ENCODE measurements at places on chromosomes 16 and 17.

DNA sequence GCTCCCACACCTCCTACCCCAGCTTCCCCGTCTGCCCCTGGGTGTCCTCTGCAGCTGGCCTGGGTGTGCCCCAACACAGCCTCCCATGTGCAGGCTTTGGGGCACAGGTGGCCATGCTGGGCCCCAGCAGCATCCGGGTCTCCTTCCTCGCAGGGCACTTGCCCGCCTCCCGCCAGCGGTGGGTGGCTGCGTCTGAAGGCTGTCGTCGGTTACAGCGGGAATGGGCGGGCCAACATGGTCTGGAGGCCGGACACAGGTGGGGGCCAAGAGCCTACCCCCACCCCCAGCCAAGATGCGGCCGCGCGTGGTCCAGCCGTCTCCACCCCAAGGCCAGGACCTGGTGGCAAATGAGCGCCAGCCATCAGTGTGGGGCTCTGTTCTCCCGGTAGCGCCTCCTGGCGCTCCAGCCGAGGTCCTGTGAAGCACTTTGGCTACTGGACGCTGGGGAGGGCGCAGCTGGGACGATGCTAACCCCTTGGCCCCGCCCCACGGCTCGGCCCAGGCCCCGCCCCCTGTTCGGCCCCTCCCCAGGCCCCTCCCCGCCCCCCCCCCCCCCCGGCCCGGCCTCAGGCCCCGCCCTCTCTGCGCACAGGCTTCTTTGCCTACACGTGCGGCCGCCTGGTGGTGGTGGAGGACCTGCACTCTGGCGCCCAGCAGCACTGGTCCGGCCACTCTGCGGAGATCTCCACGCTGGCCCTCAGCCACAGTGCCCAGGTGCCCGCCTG lies 7.3 kb upstream of the RHOT2 start:
- peak; percentile 53 for DNase-seq

- no peak for DNase-seq
Measured at GRCh38 chr17:47231334-47231733, 22.2 kb downstream of the MYL4 start.

GRCh38 chr16:85710732-85711131 lies 22.0 kb upstream of the GINS2 start:
- DNase-seq: no peak

DNA sequence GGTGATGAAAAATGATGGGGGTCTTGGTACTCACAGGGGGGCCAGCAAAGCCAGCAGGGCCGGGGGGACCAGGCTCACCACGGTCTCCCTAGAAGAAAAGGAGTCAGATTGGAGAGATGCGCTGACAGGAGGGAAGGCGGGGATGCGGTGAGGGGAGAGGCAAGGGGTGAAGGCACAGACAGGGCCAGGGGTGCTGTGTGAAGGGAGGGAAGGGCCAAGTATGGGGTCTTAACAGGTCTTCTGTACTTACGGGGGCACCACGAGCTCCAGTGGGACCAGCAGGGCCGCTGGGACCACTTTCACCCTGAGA lies 11.2 kb downstream of the COL1A1 start:
- no peak for DNase-seq

GRCh38 chr16:24723663-24724062 lies 5.8 kb upstream of the TNRC6A start:
- DNase-seq: no peak

DNA sequence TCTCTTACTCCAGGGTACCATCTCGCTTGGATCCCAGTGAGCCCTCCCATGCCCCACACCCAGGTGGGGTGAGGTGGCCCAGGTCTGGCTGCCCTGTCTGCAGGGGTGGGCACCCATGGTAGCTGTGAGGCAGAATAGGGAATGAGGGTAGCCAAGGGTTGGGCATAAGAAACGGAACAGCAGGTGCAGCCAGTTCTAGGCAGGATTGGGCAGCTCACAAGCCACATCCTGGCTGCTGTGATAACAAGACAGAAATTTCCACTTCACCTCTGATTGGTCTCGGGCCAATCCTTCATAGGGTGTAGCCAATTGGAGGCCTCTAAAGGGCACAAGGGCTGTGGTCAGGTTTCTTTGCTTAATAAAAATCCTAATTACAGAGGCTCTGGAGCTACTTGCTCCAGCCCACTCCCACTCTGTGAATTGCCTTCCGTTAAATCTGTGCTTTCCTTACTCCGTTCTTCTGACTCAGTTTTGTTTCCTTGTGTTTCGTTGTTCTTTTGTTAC lies 1.5 kb upstream of the ARHGDIG start:
- DNase-seq: no peak

DNA sequence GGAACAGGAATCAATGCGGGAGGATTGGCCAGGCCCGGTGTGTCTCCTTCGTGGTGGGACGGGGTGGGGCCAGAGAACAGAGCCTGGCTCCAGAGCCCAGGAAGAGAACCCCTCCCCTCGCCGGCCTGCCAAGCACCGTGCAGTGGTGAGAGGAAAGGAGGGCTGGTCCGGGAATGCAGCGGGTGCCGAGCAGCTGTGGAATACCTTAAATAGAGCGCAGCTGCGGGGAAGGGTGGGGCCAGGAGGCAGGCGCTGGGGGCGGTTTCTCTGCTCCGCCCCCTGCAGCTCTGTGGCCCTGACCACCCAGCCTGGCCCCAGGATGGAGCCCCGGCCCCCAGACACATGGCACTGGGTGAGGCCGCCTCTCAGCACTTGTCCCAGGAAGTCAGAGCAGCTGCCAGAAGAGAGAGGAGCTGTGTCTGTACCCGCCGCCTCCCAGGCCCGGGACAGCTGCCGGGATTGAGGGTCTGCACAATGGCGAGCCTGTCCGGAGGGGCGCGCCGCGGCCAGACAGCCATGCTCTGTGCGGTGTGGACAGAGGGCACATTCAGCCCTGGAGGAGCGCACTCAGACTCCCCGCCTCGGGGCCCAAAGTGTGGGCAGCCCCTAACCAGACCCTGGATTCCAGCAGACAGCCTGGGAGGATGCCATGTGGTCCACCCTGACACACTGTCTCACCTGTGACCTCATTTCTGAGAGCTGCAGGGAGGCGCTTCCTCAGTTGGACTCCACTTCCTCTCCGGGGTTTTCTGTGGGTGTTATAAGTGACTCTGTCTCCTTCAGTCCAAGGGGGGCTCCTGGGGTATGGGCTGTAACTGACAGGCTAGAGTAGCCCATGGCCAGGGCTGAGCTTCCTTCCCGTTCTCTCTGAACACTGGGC lies 268.8 kb downstream of the SEC14L1 start:
- DNase-seq: no peak

GRCh38 chr16:50335196-50335958 lies 33.4 kb downstream of the BRD7 start:
- DNase-seq: no peak

DNA sequence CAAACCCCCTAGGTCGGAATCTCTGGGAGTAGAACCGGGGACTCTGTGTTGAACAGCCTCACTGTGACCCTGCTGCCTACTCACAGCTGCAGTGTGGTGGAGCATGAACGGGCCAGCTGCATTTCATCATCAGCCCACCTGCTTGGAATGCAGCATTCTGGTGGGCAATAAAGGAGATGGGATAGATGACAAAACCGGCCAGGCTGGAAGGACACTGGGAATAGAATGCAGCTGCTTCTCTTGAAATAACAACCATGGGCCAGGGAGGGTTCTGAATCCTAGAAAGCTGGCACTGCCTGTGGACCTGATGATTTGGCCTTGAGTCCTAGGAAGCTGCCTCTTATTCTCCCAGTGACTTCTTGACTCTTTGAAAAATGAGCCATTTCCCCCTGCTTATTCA lies 23.5 kb downstream of the CFAP97D1 start:
- DNase-seq: no peak

DNA sequence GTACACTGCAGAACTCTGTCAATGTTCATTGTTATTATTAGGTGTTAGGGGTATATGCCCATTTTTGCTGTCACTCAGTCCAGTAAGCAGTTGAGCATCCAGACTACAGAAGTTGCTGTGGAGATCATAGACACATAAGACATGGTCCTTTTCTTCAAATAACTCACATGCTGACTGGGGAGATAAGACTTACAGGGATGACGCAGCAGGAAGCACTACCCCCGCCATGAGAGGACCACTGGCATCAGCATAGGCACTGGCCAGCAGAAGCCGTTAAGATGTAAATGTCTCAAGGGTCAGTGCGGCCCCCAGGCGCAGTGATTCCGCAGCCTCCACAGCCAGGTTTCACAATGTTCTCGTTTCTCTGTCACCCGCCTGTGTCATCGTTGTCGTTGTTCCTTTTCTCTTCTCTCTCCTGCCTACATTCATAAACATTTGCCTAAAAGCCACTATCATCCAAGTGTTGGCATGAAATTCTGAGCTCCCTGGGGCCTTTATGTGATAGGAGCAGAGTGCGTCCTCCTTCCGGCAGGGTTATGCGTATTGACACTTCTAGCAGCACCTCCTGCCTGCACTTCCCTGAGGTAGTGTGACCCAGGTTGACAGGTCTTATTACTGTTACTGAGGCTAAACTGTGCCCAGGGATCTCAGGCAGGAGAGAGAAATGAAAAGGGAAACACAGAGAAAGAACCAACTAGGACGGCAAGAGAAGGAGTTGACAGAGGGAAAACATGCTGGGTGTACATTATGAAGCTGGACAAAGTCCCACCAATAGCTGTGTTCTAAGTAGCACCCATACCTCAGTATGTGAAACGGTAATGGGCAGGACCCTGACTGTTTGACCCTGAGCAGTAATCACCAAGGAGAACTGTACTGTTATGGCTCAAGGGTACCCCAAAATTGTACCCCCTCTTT lies 17.9 kb downstream of the TANGO6 start:
- no peak for DNase-seq

DNA sequence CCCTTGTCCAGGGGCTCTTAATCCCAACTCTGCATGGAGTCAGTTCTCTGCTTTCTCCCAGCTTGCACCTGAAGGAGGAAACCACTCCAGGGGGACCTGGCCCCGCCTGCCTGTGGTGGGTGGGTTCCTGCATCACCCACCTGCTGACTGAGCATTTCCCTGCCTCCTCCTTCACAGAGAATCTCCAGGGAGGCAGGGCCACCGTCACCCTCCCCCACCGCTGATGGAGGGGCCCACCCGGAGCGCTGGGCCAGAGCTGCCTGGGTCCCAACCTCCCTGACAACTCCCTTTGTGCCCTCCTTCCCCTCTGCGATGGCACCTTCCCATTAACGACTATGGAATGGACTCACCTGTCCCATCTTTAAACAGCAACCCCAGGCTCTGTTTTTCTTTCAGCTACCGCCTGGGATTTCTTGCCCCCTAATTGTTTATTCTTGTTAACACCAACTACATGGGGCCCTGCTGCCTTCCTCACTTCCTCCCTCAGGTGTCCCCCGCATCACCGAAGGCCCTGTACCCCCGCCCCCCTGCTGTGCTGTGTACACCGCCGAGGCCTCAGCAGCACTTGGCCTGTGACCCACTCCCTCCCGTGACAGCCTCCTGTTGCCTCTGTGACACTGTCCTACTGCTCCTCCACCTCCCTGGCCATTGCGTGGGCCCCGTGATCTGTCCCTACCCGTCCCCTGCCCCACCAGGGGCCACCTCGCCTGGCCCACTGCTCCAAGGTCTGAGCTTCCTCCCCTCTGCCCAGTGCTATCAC lies 842 bp upstream of the TEDC2 start:
- no peak for DNase-seq

DNA sequence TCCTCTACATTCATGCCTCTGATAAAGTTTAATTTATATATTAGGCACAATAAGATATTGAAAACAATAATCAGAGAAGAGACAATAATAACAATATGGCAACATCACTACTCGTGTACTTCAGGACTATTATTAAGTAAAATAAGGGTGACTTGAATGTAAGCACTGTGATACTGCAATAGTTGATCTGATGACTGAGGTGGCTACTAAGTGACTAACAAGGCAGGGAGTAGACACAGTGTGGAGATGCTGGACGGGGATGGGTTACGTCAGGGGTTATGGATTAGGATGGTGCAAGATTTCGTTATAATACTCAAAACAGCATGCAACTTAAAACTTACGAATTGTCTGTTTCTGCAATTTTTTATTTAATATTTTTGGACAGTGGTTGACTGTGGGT lies 32.5 kb downstream of the CYLD start:
- no peak for DNase-seq

DNA sequence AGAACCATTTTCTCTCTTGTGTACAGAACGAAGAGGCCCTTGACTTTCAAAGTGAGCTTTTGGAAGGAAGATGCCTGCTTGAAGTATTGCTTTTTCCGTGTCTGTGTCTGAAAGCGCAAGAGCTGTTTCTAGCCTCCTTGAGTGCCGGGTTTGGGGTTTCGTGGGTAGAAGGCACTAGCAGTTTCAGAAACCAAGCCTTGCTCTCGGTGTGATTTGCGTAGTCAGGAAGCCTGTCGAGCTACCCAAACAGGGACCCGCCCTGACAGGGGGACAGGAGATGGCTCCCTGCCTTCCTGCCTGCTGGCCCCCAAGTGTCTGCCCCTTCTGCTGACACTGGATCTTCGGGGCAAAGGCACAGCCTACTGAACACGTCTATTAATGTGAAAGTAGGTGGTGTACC lies 322.0 kb downstream of the MAF start:
- DNase-seq: peak; percentile 31

Data from effector CD4-positive, alpha-beta T cell (primary cell).